Cerebellum (tissue), 4 donors: ENCODE measurements at places on chromosomes 3 and 15. TPM values are rescaled to one million over a fixed set of nuclear protein-coding genes. Genes with fewer than 3 reads are reported as not detected.

The RAB6B gene
- 50.9 TPM for total RNA-seq

The ZPLD1 gene
- total RNA-seq: 0.54 TPM

The NR1I2 gene
- total RNA-seq: 0.36 TPM

The GOLGA8R gene
- 3.5 TPM for total RNA-seq

The ETV5 gene
- total RNA-seq: 44.8 TPM

The AGBL1 gene
- 0.91 TPM for total RNA-seq

The GCNT3 gene
- total RNA-seq: 0.18 TPM

The GLCE gene
- total RNA-seq: 125 TPM

The GOLGA6B gene
- not detected for total RNA-seq

The OR5K3 gene
- total RNA-seq: not detected

The SLC24A5 gene
- total RNA-seq: 0.18 TPM

The C3orf85 gene
- not detected for total RNA-seq

The FRMD5 gene
- total RNA-seq: 27.9 TPM

The MLF1 gene
- 24.5 TPM for total RNA-seq

The ZBED2 gene
- not detected for total RNA-seq

The IP6K1 gene
- total RNA-seq: 46.0 TPM

The KCNMB2 gene
- 13.6 TPM for total RNA-seq

The DALRD3 gene
- 37.2 TPM for total RNA-seq

The CCR9 gene
- total RNA-seq: not detected

The DLL4 gene
- total RNA-seq: 4.4 TPM

The MAP2K5 gene
- total RNA-seq: 17.0 TPM

The GOLGA8M gene
- total RNA-seq: 0.82 TPM

The LOXL1 gene
- total RNA-seq: 5.5 TPM

The SLC9C1 gene
- 0.45 TPM for total RNA-seq

The MYL3 gene
- total RNA-seq: 1.3 TPM

The CADM2 gene
- total RNA-seq: 74.3 TPM

The ACAN gene
- total RNA-seq: 0.45 TPM

The ARGFX gene
- not detected for total RNA-seq

The ITIH1 gene
- 0.18 TPM for total RNA-seq

The ATP13A4 gene
- 7.3 TPM for total RNA-seq

The IL20RB gene
- total RNA-seq: 0.45 TPM

The CASR gene
- total RNA-seq: 0.09 TPM

The GABRR3 gene
- not detected for total RNA-seq

The SCN11A gene
- 0.64 TPM for total RNA-seq

The GOLGA8J gene
- total RNA-seq: 0.36 TPM

The SV2B gene
- total RNA-seq: 51.8 TPM
